Body of pancreas (tissue), 4 donors: ENCODE measurements at places on chromosomes 4 and X.

- DNase-seq = no peak
- H3K36me3 ChIP-seq = no peaks in the 10 kb centered on the region
- no peaks in the 10 kb centered on the region for H3K27me3 ChIP-seq
- no peak overlapping the region for H3K27ac ChIP-seq
Measured at GRCh38 chr4:102792361-102792936, 31.7 kb upstream of the MANBA start.

- DNase-seq = no peak
- peaks cover 19% of the 10 kb centered on the region for H3K4me1 ChIP-seq
- no peaks in the 10 kb centered on the region for H3K27me3 ChIP-seq
- H3K4me3 ChIP-seq = no peak overlapping the region
- H3K36me3 ChIP-seq = no peaks in the 10 kb centered on the region
Measured at GRCh38 chrX:41116948-41117347, 31.7 kb downstream of the USP9X start.

DNA sequence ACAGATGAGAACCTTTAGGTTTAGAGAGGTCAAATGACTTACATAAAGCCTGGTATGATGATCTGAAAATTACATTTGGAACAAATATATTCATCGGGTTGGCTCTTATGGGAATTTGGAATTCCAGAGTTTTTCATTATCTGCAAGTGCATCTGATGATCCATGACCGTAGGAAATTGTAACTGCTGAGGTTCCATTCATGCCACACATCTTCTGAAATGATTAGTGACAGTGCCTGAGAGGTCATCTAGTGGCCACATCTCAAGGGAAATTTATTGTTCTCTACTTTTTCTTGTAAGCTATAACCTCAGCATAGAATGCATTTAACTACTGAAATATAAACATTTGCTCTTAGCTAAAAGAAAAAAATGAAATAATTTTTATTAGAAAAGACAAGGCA is 105.8 kb upstream of the NWD2 start:
- no peak overlapping the region for H3K27ac ChIP-seq
- no peaks in the 10 kb centered on the region for H3K4me1 ChIP-seq
- no peak overlapping the region for H3K4me3 ChIP-seq
- DNase-seq = no peak

GRCh38 chr4:11038926-11039325 is 354.4 kb upstream of the CLNK start:
- H3K27me3 ChIP-seq = no peaks in the 10 kb centered on the region
- no peak overlapping the region for H3K4me3 ChIP-seq
- no peak for DNase-seq
- no peaks in the 10 kb centered on the region for H3K4me1 ChIP-seq
- H3K36me3 ChIP-seq = no peaks in the 10 kb centered on the region

DNA sequence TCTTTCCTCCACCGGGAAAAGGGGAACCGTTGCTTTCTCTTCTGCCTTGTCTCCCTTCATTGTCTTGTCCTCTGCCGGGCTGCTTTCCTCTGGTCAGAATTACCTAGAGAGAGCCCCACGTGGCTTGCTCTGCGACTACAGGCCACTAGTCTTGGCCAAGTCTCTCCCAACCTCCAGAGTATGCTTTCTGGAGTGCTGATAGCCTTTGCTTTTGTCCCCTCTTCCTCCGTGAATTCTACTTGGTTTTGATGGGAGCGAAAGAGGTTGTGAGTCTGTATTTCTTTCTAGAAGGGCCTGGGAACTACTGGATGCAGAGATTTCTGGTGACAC is 5.3 kb upstream of the POU4F2 start:
- H3K27ac ChIP-seq = no peak overlapping the region
- no peak for DNase-seq
- no peaks in the 10 kb centered on the region for H3K27me3 ChIP-seq
- H3K36me3 ChIP-seq = no peaks in the 10 kb centered on the region
- no peak overlapping the region for H3K4me3 ChIP-seq
